ENCODE measurements at places on chromosomes 4 and X. TPM values are rescaled to one million over a fixed set of nuclear protein-coding genes. Genes with fewer than 3 reads are reported as not detected.
A peak's percentile ranks its signal among the peaks of the same experiment; 100 is the strongest.

GRCh38 chrX:134365904-134366303 is 94.1 kb upstream of the HPRT1 start:
- no peak for DNase-seq

- DNase-seq = no peak
Observed at GRCh38 chrX:13287816-13288215, 32.0 kb downstream of the ATXN3L start.

DNA sequence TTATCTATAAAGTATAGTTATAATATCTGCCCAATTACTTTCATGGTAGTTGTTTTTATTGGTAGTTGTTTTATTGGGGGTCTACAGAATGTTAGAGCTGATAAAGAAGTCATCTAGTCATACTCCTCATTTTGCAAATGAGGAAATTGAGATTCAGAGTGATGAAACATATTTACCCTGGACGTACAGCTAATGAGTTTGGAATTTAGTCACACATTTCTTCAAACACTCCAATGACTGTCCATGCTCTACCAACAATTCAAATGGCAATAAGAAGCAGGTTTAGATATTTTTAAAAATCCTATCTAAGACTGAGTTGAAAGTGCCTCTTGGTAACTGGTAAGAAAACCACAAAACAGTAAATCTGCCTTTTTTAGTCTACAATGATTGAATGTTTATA is 98.2 kb downstream of the MAGEC1 start:
- no peak for DNase-seq

Gene TRPC5OS
- not detected for total RNA-seq

Gene MGAT4D
- total RNA-seq = not detected

Gene CTSO
- 3.3 TPM for total RNA-seq

GRCh38 chr4:101253121-101253520 is 94.2 kb downstream of the PPP3CA start:
- no peak for DNase-seq

Gene PLRG1
- total RNA-seq = 66.1 TPM

Gene LRRC66
- total RNA-seq = 0.08 TPM

GRCh38 chrX:43644124-43644701 is 11.9 kb upstream of the MAOA start:
- DNase-seq = no peak

Gene GLRB
- total RNA-seq = 1.8 TPM

DNA sequence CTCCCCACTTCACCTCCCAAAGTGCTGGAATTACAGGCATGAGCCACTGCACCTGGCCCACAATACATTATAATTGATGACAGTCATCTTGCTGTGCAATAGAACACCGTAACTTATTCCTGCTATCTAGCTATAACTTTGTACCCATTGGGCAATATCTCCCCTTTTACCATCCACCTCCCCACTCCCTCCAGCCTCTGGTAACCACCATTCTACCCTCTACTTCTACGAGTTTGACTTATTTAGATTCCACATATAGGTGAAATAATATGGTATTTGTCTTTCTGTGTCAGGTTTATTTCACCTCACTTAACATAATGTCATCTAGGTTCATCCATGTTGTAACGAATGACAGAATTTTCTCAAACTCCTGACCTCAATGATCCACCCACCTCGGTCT is 8.2 kb upstream of the TEX11 start:
- DNase-seq = no peak

Gene SAGE1
- not detected for total RNA-seq

DNA sequence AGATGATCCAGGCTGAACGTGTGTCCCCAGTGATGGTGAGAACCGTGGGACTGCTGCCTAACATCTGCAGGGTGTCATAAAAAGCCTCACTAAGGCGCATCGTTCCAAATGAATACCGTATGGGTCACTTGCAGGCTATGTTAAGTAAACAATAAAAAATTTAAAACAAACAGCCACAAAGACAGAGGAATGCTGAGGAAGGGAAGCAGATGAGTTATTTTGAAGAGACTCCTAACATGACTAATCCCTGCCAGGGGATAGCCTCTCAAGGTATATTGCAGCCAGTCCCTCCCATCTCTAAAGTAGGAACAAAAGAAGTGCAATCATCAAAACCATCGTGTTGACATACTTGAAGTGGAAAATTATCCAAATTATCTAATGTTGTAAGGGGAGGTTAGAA is 83.8 kb downstream of the UNC5C start:
- no peak for DNase-seq

Gene OFD1
- 22.8 TPM for total RNA-seq

Gene ZNF595
- total RNA-seq = 36.7 TPM

DNA sequence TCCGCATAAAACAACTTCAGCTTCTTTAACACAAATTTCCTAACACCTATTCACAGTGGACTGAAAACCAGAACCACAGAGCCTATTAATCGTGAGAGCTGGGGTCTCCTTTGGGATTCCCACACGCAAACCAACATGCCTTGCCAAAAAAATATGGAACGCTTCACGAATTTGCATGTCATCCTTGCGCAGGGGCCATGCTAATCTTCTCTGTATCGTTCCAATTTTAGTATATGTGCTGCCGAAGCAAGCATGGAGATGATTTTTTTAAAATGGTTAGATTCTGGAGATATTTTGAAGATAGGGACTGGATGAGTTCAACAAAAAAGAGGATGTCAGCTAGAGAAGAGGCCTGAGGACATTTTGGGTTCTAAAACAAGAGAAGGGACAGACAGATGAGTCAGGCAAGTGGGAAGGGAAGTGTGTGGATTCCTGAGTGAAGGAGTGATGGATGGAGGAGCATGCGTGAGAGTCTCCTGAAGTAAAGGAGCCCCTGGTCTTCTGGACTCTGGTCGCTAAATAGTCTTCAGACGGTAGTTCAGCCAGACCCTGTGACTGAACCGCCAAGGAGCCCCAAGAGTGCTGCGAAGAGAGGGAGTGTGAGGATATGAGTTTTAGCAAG is 9.5 kb upstream of the GATA1 start:
- no peak for DNase-seq

- no peak for DNase-seq
Observed at GRCh38 chrX:51494409-51494808, 2.0 kb downstream of the NUDT11 start.

Gene CYTL1
- not detected for total RNA-seq

DNA sequence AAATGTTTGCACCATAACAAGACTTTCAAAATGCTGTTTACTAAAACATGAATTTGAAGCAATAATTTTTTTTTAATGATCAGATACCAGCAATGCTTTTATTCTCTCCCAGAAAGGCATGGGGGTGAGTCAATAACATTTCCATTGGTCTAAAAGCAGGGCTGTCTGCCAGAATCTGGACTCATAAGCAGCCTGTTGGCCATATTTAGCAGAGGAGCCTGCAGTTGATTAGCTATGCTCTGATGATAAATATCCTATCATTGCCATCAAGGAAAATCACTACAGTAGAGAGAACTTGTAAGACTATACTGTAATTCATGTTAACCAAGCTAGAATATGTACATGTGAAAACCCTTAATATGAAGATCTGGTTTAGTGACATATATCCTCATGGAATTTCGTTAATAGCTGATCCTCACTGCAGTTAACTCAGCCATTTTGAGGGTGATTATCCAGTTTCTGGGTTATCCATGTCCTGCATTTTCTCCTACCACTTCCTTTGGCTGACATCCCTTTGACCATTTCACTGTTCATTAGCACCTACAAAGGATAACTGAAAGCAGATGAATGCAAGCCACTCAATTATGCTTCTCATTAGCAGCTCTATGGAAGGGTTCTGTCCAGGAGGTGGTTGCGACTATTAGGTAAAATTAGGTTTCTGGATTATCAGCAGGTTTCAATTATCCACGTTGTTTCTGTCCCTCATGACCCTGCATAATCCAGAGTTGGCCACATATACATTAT is 72.9 kb upstream of the DIAPH2 start:
- DNase-seq = no peak

Gene FRAS1
- 0.23 TPM for total RNA-seq

- no peak for DNase-seq
Observed at GRCh38 chrX:49061490-49061889, 2.7 kb downstream of the CCDC120 start.

- DNase-seq = no peak
Observed at GRCh38 chr4:89298155-89298554, 9.4 kb downstream of the GPRIN3 start.

DNA sequence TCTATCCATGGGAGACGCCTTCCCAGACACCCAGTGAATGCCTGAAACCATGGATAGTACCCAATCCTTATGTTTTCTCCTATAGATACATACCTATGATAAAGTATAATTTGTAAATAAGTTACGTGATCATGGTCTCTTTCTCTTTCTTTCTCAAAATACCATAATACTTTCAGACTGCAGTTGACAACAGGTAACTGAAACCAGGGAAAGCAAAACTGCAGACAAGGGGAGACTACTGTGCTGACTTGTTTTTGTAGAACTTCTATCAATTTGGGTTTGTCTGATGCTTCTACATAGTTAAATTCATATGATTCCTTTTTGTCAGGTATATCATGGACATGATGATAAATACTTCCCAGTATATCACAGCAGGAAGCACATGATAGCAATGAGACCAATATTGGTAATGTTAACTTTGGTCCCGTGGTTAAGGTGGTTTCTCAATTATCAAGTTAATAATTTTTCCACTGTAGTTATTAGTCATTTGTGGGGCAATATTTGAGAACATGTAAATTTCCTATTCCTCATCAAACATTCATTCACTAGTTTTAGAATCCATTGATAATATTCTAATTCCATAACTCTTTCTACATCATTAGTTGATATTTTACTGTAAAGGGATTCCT is 298.0 kb upstream of the TET2 start:
- DNase-seq = no peak

DNA sequence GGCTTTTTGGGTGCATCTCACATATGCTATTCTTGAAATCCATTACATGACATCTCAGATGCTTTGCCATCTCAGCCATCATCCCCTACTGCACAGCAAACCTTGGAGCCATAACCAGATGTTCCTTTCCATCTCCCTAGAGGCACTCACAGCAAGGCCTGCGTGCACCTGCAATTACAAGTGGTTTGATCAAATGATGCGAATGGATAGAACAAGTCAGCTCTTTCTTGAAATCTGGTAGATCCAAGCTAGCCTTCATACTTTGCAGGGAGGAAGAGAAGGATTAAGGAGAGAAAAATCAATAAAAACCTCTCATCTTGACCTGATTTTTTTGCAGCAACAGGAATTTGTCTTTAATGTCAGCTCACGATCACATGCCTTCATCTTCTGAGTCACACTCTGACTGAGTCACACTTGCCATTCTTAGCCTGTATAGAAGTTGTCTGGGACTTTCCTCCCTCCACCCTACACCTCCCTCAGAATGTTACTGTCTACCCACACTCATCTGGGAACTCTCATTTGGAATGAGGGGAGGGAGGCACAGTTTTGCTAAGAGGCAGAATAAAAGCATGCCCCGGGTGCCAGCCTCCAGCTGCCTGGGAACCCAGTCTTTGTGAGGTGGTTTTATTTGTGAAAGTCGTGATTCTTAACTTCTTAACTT is 11.9 kb upstream of the TRIML1 start:
- DNase-seq = peak; percentile 64

- DNase-seq = no peak
Observed at GRCh38 chrX:30627818-30628652, 25.2 kb upstream of the GK start.

DNA sequence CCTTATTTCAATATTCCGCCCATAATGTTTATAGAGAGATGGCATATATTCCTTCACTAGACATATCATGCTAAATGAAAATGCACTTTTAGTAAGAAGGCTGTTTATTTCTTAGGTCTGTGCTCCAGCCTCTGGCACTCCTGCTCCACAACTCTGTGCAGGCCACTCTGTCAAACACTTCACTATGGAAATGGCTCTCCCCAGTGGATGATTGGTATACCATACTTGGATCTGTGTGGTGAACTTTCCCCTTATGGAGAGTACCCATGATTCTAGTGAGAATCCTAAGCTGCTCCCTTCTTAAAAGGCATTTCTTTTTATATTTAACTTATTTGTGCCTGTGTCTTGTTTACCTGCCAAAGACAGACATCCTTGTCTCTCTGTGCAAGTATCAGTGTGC is 480.1 kb upstream of the GALNT7 start:
- DNase-seq = no peak

- DNase-seq = no peak
Observed at GRCh38 chr4:48025005-48025404, 8.4 kb downstream of the NIPAL1 start.

- no peak for DNase-seq
Observed at GRCh38 chr4:24024605-24025004, 134.8 kb upstream of the PPARGC1A start.

Data from Panc1 (cell line).